ENCODE measurements at places on chromosomes 5 and 9.

- DNase-seq = no peak
Observed at GRCh38 chr9:12584656-12585522, 108.3 kb upstream of the TYRP1 start.

GRCh38 chr5:120942596-120943350, 478.7 kb downstream of the PRR16 start:
- no peak for DNase-seq

DNA sequence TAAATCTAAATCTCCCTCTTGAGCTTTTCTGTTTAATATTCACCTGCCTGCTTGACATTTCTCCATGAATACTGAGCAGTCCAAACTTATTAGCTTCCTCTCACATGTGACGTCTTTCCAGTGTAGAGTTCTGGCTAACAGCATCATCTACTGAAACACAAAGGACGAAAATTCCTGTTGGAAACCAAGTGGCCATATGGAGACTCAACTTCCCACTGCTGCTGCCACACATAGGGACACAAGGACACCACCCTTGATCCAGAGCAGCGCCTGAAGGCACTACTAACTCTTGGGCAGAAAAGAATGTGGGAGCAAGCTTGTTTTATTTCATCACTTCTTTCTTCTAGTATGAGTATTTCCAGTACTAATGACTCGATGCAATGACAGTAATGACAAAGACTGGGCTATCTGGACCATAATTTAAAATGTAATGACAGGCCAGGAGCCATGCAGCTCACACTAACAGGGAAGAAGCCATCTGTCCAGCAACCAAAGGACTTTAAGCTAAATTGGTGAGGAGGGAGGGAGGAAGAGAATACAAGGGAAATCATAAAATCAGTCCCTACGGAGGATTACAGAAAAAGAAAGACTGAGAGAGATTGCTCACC, 19.2 kb downstream of the RNF130 start:
- no peak for DNase-seq

- peak; percentile 64 for DNase-seq
Observed at GRCh38 chr5:174724484-174725260, at the start of gene MSX2. TSS of gene MSX2 (plus strand) at chr5:174724582. CDS start at chr5:174724660, 78 bp downstream.

GRCh38 chr9:27719711-27720110, 146.4 kb upstream of the C9orf72 start:
- no peak for DNase-seq

- no peak for DNase-seq
Observed at GRCh38 chr5:170408226-170408625, 19.1 kb upstream of the KCNMB1 start.

DNA sequence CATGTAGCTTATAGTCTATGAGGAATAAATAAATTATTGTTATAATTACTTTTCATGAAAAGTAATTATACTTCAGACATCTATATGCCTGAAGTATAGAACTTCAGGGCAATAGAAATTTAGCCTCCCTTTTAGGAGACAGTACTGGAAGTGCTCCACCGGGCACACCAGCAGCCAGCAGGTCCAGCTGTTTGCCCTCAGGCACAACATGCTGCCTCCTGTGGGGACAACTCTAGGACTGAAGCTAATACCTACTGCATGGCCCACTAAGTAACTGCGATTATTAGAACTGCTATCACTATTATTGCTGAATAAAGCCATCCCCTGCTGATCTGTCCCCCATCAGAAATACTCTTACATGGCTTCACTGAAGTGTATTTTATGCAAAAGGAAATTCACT, 329.6 kb downstream of the MED10 start:
- no peak for DNase-seq

DNA sequence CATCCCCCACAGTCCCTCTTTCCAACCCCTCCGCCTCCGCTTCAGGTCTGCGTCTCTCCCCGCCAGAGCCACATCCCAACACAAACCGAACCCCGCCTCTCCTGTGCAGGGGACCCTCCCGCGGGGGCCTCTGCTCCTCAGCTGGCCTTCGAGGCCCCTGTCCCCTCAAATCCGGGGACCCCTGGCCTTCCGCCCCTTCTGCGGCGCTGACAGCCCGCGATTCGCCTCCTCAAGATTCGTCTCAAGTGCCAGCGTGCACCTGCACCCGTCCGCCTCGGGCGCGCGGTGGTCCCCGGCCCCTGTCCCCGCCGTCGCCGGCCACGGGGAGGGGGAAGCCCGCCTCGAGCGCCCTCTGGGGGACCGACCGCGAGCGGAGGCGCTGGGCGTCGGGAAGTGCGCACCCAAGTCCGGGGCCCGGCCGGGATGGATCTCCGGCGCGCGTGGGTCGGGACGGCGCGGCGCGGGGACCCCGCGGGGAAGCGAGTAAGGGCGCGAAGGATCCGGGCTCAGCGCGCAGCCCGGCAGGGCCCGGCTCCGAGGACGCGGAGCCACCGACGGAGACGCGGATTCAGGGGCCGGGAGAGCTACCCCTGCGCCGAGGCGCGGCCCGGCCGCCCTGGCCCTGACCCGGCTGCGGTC, 623 bp downstream of the FLT4 start:
- no peak for DNase-seq

DNA sequence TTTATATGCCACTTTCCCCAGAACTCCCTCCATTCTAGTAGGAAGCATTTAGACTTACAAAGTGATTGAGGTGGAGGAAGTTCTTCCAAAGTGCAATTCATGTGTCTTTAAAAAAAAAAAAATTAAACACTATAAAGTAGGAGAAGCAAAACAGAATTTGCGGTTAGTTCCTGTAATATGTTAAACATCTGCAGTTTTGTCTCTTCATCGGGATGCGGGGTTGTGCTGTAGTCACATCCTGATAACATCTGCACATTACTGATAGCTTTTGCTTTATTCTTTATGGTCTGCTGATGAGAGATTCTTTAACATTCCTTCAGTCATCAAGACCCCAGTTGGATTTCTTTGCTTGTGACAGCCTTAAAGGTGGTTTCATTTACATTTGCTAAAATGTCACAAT, 694.3 kb downstream of the NR2F1-AS1 start:
- DNase-seq = no peak

- DNase-seq = peak; percentile 44
Observed at GRCh38 chr5:143200781-143201398, 202.6 kb downstream of the NR3C1 start.

- DNase-seq = no peak
Observed at GRCh38 chr5:99030906-99031440, 102.2 kb upstream of the CHD1 start.

- no peak for DNase-seq
Observed at GRCh38 chr9:81822967-81823366, 105.3 kb upstream of the SPATA31D4 start.

DNA sequence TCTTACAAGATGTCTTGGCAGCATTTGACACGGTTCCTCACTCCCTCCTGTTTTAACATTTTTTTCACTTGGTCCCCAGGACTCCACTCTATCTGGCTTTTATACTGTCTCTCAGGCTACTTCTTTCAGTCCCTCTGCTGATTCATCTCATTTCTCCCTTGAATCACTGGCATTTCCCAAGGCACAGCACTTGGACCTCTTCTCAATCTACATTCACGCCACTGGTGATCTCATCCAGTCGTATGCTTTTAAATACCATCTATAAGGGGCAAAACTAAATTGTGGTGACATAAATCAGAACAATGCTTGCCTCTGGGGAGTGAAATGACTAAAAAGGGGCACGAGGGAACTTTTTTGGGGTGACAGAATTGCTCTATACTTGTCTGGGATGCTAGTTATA, 47.1 kb downstream of the MAPKAP1 start:
- DNase-seq = no peak

DNA sequence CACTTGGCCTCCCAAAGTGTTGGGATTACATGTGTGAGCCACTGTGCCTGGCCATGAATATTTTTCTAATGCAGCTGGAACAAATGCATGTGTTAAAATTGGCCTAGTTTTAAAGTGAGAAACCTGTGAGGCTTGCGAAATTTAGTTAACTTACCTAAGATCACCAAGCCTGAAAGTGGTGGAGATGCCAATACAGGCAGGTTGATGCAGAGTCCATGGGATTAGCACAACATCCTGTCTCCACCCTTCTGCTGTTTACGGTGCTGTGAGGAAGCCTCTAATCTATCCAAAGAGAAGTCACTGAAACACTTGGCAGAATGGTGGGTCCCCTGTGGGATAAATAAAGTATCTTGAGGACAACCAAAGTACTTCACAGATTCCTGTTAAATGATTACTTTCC, 98.2 kb downstream of the PCSK5 start:
- DNase-seq = no peak

DNA sequence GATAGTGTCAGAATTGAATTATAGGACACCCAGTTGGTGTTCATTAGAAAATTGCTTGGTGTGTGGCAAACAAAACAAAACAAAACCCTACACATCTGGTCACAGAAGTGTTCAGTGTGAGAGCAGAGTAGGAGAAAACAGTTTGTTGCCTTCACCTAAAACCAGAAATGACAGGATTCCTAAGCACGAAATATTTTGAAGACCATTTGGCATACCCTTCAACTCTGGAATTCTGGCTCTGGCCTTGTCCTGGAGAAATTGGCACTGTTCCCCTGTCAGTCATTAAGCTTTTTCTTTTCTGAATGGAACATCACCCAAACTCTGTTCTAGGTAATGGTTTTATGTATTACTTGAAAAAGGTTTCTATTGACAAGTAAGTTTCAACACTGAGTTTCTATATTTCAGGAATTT, 110.2 kb upstream of the PCA3 start:
- DNase-seq = no peak

GRCh38 chr9:127792417-127793031, 6.7 kb downstream of the CDK9 start:
- DNase-seq = no peak

- no peak for DNase-seq
Observed at GRCh38 chr5:132815454-132815853, 2.4 kb downstream of the SOWAHA start.

- no peak for DNase-seq
Observed at GRCh38 chr5:15885156-15885555, 294.4 kb downstream of the MARCHF11 start.

DNA sequence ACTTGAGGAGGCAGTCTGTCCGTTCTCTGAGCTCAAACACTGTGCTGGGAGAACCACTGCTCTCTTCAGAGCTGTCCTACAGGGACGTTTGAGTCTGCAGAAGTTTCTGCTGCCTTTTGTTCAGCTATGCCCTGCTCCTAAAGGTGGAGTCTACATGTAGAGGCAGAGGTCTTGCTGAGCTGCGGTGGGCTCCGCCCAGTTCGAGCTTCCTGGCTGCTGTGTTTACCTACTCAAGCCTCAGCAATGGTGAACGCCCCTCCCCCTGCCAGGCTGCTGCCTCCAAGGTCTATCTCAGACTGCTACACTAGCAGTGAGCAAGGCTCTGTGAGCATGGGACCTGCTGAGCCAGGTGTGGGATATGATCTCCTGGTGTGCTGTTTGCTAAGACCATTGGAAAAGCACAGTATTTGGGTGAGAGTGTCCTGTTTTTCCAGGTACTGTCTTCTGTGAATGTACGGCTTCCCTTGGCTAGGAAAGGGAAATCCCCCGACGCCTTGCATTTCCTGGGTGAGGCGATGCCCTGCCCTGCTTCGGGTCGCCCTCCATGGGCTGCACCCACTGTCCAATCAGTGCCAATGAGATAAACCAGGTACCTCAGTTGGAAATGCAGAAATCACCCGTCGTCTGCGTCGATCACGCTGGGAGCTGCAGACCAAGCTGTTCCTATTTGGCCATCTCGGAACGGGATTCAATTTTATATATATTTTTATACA, 58.5 kb downstream of the CNTRL start:
- peak; percentile 61 for DNase-seq

DNA sequence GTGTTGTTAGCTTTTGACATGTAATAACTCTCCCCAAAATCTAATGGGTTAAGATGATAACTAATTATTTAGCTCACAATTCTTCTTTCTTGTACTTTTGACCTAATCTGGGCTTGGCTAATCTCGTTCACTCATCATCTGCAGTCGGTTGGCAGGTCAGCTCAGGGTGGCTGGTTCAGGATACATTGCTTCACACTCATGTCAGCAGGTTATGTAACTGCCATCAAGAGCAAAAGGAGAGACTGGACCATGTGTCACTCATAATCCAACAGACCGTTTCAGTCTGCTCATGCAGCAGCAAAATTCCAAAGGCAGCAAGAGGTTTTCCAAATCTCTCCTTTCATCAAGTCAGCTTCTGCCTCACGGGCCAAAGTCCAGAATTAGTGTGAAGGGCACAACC, 998.4 kb upstream of the CTNND2 start:
- DNase-seq = no peak

- no peak for DNase-seq
Observed at GRCh38 chr5:149432911-149433401, 53.9 kb upstream of the IL17B start.

- peak; percentile 61 for DNase-seq
Observed at GRCh38 chr9:129458155-129458661, 162.7 kb downstream of the C9orf50 start.

DNA sequence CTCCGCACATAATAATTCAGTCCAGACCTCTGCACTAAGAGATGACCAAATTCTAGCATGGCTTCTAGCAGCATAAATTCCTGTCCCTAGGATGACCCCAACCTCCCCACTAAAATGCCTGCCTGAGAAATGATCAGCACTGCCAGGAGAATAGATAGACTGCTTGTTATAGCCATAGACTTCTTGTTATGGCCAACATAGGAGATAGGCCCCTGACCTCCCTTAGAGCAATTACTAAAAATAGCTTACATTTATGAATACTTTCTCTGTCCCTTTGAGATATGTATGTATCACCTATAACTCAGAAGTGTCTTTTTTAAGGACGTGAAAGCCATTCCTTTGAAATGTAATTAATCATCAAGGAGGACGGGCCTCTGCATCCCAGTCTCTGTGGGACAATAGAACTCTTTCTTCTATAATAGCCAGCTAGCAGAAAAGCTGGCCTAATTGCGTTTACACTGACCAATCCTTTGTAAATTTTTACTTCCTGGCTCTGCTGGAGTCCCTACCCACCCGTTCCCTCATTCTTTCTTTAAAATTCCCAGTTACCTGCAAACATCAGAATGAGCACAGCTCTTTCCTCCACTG, 1002.7 kb downstream of the CDH18 start:
- no peak for DNase-seq

GRCh38 chr5:138565100-138565821, 9.9 kb downstream of the HSPA9 start:
- DNase-seq = no peak

- no peak for DNase-seq
Observed at GRCh38 chr9:131468031-131468430, 34.7 kb upstream of the POMT1 start.

DNA sequence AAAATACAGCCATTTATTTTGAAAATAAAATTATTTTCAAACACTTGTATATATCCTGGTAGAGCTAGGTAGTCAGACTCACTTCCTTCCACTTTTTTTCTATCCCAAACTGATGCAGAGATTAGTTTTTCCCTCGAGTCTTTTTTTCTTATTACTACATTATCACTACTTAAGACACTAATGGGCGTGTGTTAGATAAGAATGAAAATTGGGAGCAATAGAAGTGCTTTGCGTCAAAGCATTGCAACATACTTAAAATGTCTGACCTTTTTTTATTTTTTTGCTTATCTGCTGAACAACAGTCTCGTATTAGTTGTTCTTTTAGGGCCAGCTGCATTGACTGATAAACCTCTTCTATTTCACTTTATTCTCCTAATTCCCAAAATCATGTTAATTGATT, 1278.7 kb downstream of the CDH12 start:
- DNase-seq = no peak

DNA sequence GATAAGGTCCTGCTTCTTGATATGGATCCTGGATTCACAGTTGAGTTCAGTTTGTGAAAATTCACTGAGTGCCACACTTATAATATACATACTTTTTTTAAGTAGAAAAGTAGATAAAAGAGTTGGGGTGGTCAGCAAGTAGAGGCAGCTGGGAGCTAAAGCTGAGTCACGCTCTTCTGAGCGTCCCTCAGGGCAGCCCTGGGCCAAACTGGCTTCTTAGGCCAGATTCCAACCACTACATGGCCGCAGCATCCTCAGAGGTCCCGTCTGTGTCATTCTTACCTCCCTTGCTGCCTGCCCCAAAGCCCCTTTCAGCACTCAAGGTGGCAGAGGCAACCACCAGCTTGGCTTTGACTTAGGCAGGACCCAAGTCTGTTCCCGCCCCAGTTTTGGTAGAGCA, 123.3 kb upstream of the TBC1D2 start:
- no peak for DNase-seq
